Stimulated activated CD4-positive, alpha-beta T cell treated with anti-CD3 and anti-CD28 coated beads, Interleukin-2, amount 100 ng/mL, for 24 hours (primary cell): ENCODE measurements at places on chromosomes 2 and 18.

- DNase-seq = no peak
Measured at GRCh38 chr2:97720746-97721145, 7.4 kb downstream of the ZAP70 start.

DNA sequence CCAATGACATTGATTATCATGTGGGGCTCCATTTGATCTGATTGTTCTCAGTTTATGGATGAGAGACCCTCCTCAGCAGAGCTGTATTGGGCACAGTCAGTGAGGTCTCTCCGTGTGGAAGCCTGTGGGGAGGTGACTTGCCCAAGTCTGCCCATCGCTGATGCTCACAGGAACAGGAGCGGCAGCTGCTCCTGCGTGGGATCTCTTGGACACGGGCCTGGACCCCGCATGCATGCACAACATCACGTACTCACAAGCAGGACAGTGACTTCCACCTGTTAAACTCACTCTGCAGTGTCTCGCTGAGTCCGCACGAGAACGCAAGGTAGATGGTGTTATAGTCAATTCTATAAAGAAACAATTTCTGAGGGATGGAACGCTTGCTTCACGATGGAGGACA is 55.0 kb downstream of the KCNF1 start:
- no peak for DNase-seq

- DNase-seq = no peak
Measured at GRCh38 chr18:12035481-12035880, 54.2 kb downstream of the IMPA2 start.

DNA sequence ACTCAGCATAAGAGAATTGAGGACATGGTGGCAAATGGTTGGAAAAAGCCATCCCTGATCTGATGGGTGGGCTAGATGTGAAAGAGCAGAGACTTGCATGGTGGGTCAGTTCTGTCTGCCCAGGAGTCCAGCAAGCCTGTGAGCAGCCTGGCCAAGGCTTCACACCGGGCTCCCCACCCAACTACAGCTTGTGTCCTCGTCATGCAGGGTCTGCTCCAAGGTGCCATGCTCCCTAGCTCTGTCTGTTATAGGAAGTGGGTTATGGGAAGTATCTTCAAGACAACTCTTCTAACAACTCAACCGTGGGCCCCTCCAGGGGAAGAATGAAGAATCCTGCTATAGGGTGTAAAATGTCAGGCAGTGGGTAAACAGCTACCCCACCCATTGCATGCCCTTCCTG is 97.4 kb downstream of the ADD2 start:
- DNase-seq = no peak

DNA sequence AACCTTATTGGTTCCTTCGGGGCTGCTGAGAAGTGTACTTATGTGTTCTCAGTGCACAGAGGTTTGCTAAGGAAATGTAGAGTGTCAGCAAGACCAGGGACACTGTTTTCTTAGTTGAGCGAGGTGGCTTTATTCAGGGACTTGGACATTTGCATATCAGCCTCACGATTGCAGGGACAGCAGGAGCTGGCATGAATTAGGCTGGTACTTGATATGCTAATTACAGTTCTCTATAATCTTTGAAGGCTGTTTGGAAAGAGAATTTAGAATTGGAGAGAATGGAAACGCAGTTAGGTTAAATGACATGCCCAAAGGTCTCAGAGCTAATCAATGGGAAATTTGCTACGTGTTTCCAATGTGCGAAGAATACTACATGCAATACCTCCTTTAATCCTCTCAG is 18.7 kb upstream of the MTCL1 start:
- DNase-seq = no peak
